ENCODE measurements at places on chromosomes 1 and 21.

DNA sequence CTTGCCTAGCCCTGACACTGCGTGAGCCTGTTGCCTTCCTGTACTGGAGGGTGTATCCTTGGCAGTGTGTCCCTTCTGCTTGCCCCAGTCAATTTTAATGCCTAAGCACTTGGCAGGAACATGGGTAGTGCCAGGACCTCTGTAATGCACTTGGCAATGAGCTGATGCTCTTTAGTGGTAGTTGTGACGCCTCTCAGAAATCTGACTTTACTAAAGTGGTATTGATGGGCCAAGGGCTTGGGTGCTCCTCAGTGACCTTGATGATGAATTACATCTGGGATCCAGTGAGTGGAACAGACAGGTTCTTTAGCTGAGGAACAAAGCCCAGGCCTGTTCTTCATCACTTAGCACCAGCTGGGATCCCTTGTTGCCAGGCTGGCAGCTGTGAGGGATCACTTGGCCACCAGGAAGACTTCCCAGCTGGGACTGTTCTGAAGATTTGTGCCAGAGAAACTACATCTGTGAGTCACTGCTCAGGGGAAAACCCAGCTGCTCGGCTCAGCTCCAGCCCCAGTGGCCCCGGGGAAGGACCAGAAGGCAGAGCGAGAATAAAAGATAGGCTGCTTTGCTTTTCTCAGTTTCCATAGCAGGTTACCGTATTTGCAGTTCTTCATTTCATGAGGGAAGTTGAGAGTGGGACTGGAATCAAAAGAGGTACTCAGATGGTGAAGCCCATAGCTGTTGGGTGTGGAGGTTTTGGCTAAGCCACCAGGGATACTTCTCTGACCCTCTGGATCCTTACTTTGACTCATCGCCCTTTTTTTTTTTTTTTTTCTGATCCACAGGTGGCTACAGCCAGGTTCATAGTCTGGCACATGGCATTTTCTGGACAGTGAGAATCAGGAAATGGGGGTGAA lies 28.5 kb upstream of the KCNA2 start:
- peak; percentile 72 for DNase-seq

- no peak for DNase-seq
Observed at GRCh38 chr1:77375990-77376389, 94.2 kb downstream of the AK5 start.

DNA sequence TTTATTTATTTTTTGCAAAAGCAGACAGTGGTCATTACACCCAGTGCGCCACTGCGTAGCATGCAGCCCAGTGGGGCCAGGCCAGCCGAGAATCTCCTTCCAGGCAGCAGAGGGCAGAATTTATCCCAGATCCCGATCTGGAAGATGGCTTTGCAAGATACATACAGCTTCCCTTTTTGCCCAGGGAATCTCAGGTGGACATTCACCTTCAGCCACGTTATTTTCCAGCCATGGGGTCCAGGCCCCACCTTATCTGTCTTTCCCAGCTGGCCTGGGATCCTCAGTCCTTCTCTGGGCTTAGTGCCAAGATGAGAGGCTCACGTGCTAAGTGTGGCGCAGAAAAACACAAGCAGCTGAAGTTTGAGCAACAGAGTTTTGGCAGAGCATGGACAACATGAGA lies 123.6 kb downstream of the AJAP1 start:
- no peak for DNase-seq

GRCh38 chr1:45968941-45969666 lies 163.3 kb downstream of the PIK3R3 start:
- no peak for DNase-seq

- peak; percentile 52 for DNase-seq
Observed at GRCh38 chr1:39105841-39106765, 80.0 kb downstream of the NDUFS5 start.

- DNase-seq = no peak
Observed at GRCh38 chr1:229950908-229951307, 116.1 kb upstream of the GALNT2 start.

DNA sequence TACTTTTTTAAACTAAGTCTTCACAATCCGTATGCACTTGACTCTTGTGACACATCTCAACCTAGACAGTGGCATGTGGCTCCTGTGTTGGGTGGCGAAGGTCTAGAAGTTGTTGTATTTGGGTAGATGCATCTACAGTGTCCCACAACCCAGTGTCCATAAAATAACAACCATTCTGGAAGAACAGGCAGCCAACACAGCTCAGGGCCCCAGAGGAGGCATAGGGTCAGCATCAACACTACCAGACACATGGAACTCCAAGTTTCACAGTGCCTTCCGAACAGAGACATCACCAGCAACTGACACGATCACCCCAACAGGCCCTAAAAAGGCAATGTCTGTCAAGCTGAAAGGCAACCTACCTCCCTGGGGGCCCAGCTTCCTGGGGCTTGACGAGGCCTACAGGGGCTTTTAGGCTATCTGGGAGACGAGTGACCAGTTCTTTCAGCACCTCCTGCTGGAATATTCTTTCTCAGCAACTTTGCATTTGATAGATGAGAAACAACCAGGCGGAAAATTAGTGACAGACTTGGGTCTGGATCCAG lies 5.6 kb downstream of the SH3BP5L start:
- no peak for DNase-seq

GRCh38 chr1:98388441-98388840 lies 273.1 kb upstream of the SNX7 start:
- peak; percentile 81 for DNase-seq

GRCh38 chr21:40242586-40243265 lies 375.5 kb downstream of the PCP4 start:
- no peak for DNase-seq

DNA sequence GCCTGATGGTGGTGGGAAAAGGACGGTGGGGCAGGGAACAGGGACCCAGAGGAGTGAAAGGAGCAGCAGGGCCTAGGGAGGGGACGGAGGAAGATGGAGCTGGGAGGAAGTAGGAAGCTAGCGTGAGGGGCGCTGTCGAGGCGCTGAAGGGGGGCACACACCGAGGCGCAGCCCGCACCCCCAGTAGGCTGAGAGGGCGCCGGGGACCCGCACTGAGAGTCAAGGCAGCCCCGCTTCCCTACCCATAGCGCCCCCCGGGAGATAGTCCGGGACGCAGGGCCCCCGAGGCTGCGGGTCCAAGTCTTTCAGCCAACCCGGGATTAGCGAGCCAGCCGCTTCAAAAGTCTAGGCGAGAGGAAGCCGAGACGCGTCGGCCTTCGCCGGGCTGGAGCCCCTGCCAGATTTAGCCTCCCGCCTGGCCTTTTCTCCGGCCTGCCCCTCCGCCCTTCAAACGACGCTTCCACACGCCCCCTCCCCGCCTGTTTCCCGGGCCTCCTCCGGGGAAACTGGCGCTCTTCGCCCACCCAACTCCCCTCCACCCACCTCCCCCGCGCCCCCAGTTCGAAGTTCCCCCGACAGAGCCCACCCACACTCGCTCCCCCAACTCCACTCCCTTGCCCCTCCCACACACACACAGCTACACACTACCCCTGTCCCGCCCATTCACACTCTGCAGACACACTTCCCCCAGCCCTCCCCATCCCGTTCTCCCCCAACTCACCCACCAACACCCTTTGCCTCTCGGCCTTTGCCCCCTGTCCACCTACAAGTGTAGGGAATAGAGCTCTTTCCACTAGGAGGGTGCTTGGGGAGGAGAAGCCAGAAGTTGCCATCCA lies 7.8 kb upstream of the PROX1 start:
- DNase-seq = no peak

GRCh38 chr1:17140279-17140678 lies 21.0 kb upstream of the PADI2 start:
- DNase-seq = no peak

DNA sequence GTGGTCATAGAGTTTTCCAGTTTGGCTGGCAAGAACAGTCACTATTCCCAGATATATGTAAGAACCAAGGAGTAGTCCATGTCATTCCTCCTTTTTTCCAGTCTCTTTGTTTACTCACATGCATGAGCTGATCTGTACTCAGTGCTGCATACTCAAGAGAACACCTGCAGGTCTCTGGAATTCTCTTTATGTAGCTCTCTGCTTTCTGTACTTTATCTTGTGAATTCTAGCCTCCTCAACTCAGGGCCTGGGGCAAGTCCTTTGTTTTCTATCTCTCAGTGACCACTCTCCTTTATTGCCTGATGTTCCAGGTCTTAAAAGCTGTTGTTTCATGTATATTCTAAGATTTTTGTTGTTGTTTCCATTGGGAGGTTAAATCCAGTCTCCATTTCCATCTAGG lies 478.9 kb downstream of the DPYD start:
- DNase-seq = no peak
